Activated naive CD8-positive, alpha-beta T cell treated with anti-CD3 and anti-CD28 coated beads, Interleukin-2, amount 10 ng/mL, durations not matched to agents 7 days and 5 days (primary cell): ENCODE measurements at places on chromosomes 7 and 10. TPM values are rescaled to one million over a fixed set of nuclear protein-coding genes. Genes with fewer than 3 reads are reported as not detected.
A peak's percentile ranks its signal among the peaks of the same experiment; 100 is the strongest.

DNA sequence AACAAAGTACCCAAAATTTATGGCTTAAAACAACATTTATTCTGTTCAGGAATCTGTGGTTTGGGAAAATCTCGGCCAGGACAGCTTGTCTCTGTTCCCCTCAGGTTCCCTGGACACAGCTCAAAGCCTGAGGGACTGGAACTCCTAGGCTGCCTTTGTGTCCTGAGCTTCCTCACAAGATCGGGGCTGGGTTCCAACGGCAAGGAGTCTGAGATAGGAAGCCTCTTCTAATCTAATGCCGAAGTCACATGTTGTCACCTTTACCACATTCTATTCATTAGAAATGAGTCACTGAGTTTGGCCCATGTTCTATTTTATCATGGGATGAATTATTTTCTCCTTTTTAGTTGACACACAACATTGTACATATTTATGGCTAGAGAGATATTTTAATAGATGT, 80.5 kb downstream of the ANKRD26 start:
- no peak for DNase-seq

DNA sequence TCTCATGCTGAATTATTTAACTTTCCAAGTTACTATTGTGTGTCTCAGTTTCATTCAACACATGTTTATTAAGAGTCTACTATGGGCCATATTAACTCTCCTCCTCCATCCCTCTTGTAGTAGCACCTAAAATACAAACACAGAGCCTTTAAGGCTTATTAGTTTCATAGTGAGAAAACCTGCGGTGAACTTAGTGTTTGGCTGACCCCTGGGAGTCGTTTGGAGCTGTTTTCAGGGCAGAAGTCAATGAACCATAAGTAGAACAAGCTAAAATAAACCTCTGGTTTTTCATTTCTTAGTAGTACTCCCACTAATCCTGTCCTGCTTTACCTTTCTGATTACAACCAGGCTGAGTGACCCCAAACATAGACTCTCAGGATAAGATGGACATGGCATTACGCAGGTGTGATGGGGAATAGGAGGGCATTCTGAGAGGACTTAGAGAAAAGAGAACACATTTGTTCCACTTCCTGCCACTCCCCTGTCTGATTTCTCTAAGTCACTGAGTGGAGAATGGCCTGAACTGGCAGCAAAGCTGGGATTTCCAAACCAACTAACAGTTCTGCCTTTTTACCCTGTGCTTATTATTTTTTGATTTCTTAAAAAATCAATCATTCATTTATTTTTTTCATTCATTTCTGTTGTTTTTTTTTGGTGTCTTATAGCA, 74.5 kb downstream of the LRMDA start:
- DNase-seq: no peak

DNA sequence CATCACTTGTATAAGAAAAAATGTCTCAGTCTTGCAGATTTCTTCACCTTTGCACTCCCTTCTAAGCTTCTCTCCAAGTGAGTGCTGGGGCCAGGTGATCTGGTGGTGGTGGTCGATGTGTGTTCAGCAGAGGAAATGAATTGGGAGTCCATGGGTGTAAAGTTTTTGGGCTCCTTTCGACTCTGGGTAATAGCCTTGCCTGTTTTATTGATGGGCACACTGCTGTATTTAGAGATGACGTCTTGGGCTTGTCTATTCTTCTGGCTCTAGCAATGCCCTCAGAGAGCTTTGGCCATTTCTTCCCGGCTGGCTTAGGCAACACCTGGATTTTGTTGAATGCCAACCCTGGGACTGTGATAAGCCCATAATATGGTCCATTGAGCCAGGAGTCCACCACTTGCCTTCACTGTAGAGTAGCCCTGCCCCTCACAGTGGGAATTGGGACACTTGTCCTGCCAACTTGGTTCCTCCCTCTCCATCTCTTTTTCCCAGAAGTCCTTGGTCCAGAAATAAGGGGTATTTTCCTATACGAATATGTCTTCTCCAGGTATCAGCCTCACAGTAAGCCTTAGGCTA, 11.7 kb downstream of the PNLIP start:
- no peak for DNase-seq

DNA sequence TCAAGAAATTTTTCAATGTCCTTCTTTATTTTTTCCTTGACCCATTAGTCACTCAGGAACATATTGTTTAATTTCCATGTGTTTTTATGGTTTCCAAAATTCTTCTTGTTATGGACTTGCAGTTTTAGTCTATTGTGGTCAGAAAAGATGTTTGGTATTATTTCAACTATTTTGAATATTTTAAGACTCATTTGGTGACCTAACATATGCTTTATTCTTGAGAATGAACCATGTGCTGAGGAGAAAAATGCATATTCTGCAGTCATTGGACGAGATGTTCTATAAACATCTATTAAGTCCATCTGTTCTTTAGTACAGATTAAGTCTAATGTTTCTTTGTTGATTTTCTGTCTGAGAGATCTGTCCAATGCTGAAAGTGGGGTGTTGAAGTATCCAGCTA, 42.3 kb upstream of the MDFIC start:
- no peak for DNase-seq

- DNase-seq: peak; percentile 35
Observed at GRCh38 chr10:44385026-44385695, at the start of gene CXCL12. TSS of gene CXCL12 (minus strand) at chr10:44385097. CDS start at chr10:44385005, 92 bp downstream.

DNA sequence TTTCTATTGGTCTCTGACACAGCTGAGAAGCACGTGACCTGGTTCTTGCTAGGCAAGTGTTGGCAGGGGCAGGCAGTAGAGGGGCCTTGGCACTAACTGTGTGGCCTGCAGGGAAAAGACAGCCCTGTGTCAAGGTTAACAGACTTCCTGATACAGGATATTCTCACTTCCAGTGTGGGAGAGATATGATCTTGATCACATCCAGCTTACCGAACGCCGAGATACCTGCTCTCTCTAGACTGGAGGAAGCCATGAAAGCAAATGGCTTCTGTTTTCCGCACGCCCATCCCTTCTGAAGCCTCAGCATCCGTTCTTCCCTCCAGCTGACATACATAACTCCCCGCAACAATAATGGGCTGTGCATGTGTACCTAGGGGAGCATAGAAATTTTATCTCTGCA, 79.4 kb downstream of the VSTM4 start:
- DNase-seq: no peak

DNA sequence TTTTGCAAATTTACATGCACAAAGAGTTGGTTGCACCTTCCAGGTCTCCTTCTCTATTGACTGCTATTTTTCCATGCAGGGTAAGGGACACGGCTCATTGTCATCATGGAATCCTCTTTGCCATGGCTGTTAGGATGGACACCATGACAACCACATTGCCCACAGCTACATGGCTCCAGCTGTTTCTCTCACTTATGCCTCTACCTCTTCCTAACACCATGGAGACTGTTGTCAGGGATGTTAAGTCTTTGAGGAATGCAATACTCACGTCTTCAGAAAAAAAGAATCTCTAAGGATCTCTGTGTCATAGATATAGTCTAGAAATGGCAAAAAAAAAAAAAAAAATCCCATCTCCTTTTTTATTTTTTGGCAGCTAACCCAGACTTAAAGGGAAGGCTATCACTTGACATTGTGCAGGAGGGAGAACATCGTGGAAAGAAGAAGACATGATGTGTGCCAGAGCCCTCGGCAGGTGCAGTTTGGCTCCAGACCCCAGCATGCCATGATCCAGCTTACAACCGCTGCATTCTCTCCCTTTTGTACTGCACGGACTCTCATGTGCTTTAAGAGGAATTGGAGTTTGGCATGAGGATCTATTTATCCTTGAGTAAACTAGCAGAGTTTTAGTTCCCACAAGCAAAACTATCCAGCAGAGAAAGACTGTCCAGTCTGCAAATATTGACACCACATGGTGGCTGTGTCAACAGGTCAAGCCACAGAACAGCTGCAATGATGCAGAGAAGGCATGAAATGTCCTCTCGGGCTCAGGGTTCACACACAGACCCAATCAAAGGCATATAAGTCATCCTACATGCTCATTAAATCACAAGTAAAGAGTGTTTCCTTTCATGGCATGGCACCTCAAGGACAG, 70.8 kb downstream of the FRMD4A start:
- DNase-seq: no peak

- no peak for DNase-seq
Observed at GRCh38 chr10:14371581-14371980, 40.9 kb upstream of the FRMD4A start.

DNA sequence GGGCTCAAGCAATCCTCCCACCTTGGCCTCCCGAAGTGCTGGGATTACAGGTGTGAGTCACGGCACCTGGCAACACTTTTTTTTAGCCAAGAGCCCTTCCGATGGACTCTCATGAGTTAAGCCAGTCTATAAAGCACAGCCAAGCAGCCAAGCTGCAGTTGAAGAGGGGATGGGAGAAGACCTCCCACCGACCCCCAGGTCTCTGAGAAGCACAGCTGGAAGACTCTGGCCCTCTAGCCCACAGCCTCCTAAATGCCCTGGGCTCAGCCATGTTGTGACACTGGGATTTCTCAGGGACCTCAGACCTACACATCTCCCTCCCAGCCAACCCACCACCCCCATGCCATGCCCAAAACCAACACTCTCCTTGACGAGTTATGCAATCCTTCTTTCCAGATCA, 31.1 kb downstream of the CALML3 start:
- peak; percentile 15 for DNase-seq

- DNase-seq: no peak
Observed at GRCh38 chr7:107387573-107388219, 82.2 kb upstream of the GPR22 start.

DNA sequence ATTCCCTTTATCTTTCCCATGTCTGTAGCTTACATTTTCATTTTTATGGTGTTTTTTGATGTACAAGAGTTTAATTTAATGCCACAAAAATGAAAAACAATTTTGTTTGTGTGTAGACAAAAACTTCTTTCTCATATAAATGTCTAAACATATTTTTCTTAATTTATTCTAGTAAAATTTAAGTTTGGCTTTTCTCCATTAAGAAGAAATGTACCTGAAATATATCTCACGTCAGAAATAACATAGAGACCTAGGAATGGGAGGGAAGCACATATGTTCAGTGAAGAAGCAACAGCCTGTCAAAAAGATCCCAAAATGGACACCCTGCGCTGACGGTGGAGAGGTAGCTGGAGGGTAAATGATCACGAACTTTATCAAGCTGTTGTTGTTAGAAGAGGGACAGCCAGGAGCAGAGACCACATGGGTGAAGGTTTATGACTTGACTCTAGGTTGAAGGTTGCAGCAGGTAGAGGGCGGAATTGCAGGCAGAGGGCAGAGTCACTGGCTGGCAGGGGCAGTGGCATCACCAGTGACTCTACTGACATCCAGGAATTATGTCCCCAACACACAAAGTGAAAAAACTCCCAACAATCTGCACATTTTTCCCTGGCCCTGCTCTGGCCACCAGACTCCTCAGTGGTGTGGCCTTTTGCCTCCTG, 225.9 kb upstream of the PRSS58 start:
- no peak for DNase-seq

DNA sequence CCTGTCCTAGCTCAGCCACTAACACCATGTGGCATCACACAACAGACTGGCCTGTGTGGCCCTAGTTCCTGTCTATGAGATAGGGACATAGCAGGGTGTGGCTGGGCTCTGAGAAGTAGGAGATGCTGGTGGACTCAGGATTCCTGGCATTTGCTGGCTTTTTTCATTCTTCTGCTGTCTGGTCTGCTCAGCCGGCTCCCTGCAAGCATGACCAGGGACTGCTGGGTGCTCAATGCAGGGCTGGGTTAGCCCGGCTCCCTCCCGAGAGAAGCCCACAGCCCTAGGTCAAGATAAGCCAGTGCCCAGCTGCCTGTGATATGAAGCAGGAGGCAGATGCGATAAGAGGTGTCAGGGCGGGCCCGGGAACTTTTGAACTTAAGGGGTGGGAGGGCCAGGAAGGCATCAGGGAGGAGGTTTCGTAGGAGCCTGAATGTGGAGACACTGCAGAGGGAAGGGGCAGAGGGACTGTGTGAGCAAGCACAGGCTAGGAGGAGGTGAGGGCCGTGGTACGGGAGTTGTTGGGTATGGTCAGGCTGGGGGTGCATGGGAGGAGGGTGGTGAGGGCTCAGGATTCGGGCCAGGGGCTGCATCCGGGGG, 3.5 kb downstream of the AQP1 start:
- DNase-seq: no peak

Gene TMEM176B
- 0.61 TPM for total RNA-seq

Gene RNF32
- 2.2 TPM for total RNA-seq

Gene CCDC172
- total RNA-seq: not detected

Gene PNLIPRP1
- not detected for total RNA-seq

Gene NEUROD6
- not detected for total RNA-seq

Gene GPR37
- total RNA-seq: not detected

Gene GJD4
- total RNA-seq: not detected

Gene RTKN2
- 4.1 TPM for total RNA-seq

Gene CPVL
- total RNA-seq: 1.2 TPM

Gene SLC13A4
- not detected for total RNA-seq

Gene NUDT1
- total RNA-seq: 95.8 TPM

Gene TSPAN12
- total RNA-seq: not detected

Gene ZNF727
- 0.17 TPM for total RNA-seq
